HT-29 (cell line): ENCODE measurements at places on chromosomes 2 and 18.

- peak; percentile 31 for DNase-seq
Measured at GRCh38 chr2:74188018-74188601, 9.4 kb upstream of the MOB1A start.

DNA sequence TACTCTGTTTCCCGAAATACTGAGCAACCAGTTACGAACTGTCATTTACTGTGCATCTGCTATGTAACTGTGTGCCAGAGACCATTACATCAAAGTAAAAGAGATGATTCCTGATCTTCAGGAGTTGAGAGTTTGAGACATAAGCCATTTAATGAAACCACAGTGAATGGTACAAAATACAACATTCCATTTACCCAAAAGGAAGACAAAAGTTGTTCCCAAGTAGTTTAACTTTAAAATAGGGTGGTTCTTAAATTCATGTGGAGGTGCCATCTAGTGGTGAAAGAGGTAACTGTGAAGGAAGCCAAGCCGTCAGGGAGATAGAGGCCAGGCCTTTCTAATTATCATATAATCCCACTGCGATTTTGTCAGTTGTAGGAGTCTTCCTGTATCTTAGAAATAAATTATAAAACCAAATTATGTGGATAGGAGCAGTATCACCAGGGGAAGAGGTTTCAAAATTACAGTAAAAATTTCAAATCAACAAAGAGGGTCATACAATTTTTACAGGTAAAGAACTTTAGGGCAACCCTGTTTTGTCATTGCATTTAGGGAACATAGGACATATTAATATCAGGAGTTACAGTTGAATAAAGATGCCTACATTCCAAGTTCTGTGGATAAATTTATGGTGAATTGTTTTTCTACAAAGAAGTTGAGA, 67.7 kb downstream of the EPAS1 start:
- peak; percentile 70 for DNase-seq

- no peak for DNase-seq
Measured at GRCh38 chr18:26460449-26461091, 87.8 kb downstream of the KCTD1 start.

DNA sequence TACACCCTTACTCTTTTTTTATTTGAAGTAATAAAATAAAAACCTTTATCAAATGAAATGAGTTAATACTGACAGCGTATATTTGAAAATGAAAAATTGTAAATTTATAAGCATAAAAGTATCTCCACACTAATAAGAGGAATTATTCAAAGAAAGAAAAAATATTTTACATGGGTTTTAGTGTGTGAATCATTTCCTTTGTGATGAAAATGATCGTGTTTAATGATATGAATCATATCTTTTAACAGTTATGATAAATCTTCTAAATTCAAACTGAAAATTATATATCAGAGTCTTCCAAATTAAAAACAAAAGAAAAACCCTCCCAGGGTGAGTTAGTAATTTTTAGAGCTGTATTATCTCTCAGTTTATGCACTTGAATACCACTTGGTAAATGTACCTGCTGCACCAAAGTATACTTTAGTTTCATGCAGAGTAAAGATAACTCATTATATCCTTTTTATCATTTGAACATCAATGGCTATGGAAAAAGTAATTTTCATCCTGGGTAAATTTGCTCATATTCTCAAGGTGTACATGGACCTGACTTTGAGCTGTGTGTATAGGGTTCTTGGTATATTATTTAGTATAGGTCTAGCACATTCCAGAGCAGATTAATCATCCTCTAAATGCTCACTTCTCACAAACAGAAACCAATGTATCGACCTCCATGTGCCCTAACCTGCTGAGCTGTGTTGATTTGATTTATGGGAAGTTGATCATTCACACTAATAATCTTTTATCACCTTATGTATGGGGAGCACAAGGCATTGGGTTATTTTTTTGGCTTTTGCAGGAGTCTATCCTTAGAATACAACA, 98.7 kb upstream of the VWC2L start:
- no peak for DNase-seq

GRCh38 chr2:128770143-128771085, 451.7 kb upstream of the HS6ST1 start:
- DNase-seq, result no peak

GRCh38 chr2:149994057-149994728, 406.6 kb upstream of the MMADHC start:
- peak; percentile 20 for DNase-seq

DNA sequence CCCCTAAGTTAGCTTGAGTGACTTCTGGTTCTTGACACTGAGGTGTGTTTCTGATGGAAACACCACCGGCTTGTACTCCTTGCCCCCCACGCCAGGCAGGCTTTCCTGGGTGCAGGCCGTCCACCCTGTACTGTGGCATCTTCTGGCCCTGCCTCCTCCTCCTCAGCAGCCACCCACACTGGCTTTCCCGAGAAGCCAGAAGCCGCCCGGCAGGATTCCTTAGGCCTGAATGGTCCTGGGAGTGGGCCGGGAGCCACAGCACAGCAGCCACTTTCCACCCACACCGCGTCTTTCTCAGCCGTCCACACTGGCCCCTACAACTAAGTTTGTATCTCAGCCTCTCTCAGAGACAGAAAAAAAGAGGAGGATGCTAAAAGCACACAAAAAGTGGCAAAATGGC, 2.1 kb upstream of the HSBP1L1 start:
- peak; percentile 75 for DNase-seq

DNA sequence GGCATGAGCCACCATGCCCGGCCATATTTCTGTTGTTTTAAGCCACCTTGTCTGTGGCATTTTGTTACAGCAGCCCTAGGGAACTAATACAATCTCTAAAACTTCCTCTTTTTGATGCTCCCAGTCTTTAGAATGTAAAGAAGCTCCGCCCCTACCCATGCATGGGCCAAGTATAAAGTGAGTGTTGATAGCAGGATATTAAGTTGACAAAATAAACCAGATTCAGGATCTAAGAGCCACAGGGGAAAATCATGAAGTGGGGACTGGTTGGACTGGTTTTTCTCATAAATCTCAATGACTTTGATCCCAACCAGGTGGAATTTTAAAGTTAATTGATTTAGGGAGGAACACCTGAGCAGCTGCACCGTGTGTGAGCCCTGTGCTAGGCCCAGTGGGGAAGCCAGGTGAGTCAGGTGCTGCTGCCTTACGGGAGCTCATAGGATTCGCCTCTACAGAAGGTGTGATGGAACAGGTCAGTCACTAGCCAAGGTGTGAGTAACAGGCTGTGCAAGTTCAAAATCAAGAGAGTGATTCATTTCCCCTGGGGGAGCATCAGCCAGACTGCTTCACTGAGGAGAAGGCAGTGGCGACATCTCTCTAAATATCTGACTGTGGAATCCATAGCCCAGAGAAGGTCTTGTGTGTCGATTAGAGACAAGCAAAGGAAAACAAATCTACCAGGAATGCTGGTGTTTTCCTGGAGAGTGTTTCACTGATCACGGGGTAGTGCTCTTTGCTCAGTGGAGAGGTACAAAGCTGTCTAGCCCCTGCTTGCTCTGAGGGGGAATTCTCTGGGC, 63.0 kb upstream of the MSH2 start:
- peak; percentile 92 for DNase-seq

DNA sequence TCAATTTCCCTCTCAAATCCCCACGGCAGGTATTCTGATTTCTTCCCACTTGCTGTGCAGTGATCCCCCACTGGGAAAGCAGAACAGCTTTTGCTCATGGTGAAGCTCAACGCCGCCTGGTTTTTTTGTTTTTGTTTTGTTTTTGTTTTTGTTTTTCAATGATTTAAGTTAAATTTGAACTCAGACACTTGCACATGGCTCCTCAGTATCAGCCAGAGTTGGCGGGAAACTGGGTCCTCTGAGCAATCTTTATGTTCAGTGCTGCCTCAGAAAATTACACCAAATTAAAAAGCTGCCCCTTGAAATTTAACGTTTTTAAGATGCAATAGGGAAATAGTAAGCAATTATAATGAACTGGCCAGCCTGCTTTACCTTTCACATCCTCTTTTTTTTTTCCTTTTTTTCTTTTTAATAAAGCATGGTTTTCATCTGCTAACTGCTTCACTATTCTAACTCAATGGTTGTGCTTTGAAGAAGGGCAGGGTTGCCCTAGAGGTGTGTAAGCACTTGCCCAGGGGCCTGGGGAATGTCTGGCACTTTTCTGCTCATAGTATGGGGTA, 277.0 kb upstream of the HNRNPA3 start:
- DNase-seq, result no peak

DNA sequence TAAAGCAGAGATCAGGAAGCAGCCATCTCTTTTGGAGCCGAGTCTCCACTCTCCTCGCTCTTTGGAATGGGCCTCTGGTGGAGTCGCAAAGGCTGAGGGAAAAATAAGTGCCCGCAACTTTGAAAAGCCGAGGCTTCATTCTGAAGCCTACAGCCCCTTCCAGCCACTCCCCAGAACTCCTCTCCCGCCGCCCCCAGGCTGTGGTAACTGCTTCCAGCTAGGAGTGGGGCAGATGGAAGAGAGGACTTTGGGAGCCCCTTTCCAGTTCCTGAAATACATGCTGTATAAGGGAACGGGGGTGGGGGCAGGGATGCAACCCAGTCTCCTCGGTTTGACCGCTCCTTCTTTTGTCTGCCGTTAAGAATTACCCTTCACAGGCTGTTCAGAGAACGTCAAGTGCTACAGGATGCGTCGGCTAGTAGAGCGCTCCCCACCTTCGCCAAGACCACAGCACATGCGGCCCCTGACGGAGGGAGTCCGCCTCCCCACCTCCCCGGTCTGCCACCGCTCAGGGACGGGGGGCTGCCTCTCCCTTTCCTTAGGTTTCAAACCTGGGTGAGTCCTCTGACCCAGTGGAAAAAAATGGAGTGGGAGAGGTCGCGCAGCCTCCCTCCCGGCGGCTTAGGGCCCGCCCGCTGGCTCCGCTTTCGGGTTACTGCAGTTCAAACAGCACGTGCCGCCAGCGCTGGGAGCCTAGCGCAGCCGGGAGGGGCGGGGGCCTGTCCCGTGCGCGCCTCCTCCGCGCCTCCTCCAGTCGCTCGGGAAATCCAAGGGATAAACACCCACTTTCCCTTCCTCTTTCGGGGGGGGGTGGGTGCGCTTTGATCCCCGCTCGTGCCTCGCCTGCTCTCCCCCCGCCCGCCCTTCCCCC, 4.9 kb downstream of the CYP26B1 start:
- DNase-seq, result no peak

GRCh38 chr2:121030523-121030922, 254.5 kb downstream of the TFCP2L1 start:
- DNase-seq, result no peak

GRCh38 chr2:191976436-191976835, 129.5 kb upstream of the CAVIN2 start:
- no peak for DNase-seq

- DNase-seq, result no peak
Measured at GRCh38 chr2:221495731-221496130, 76.4 kb downstream of the EPHA4 start.

GRCh38 chr2:232444409-232445148, 11.4 kb upstream of the ALPI start:
- DNase-seq, result peak; percentile 80

DNA sequence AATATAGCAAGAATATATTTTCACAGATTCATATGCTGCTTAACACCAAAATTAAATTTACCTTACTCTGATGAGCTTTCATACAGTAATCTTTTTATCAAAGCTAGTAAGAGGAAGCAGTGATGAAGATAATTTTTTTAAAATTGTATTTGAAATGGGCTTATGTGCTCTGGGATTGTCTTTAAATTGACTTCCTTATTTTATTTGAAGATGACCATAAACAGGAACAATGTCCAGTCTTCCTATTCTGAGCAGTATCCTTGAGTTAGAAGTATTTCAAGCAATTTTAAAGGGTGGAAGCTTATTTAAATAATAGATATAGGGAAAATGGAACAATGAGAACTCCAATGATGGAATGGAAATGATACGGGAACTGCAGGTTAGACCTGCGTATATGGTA, 211.6 kb downstream of the MCFD2 start:
- DNase-seq, result no peak

DNA sequence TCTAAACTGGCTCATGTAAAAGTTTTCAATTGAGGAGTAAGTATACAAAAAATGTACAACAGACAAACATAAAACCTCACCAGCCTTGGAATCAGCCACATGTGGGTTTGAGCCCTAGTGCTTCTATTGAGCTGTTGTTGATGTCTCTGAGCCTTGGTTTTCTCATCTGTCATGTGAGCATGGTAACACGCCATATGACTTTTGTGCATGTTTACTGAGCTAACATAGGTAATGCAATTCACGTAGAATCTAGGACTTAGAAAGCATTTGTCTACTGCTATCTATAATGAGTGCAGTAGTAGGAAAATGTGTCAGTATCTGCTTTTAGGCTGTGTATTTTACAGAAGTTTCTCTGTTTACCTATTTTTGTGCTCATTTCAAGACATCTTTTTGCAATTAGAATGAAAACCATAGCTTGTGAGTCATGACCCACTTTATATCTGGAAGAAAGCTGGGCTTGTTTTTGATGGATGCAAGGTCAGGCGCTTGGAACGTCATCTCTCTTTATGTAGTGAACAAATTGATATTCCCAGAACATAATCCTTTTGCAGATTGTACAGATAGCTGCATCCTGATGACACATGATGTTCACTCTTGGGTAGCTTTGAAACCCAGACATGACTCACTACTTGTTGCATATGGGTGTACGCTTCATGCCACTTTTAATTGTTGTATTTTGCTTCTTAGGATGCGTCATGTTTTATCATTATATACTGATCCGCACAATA, 94.3 kb downstream of the RNF144A start:
- DNase-seq, result no peak

- DNase-seq, result no peak
Measured at GRCh38 chr2:236945431-236946016, 140.2 kb upstream of the COPS8 start.

DNA sequence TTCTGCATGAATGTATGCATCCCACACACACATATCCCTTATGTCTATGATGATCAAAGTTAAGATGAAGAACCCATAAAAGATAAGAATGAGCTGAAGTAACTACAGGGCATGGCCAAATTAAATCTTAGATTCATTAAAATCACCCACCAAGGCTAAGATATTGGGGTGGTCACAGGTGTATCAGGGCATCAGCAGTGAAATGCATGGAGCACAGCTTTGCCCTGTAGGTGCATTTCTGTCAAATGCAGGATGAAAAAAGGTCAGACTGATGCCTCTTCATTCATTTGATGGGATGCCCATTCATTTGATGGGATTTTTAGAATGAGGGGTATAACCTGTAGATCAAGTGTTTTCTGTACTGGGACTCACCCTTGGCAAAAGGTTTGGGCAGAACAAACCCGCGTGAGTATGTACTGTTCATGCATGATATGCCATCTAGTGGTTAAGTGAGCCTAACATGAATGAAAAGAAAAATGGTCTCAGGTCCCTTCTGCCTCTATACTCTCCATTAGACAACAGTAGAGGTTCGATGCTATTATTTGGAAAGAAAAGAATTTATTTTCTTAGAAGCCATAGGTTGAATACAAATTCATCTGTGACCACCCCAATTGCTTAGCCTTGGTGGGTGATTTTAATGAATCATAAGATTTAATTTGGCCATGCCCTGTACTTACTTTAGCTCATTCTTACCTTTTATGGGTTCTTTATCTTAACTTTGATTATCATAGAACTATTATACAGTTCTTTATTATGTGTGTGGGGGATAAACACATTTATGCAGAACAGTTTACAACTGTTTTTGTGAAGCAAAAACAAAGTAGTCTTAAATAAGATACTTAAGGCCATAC, 43.2 kb upstream of the NOSTRIN start:
- peak; percentile 67 for DNase-seq

- DNase-seq, result no peak
Measured at GRCh38 chr2:8125741-8126711, 555.8 kb upstream of the ID2 start.

- DNase-seq, result no peak
Measured at GRCh38 chr2:45804987-45805755, 153.7 kb downstream of the PRKCE start.

- DNase-seq, result no peak
Measured at GRCh38 chr2:10930721-10931516, 19.2 kb downstream of the KCNF1 start.

GRCh38 chr2:219404954-219405353, 13.2 kb upstream of the DES start:
- DNase-seq, result no peak
